ENCODE measurements at places on chromosomes 4 and X. TPM values are rescaled to one million over a fixed set of nuclear protein-coding genes. Genes with fewer than 3 reads are reported as not detected.

Gene TRIM61
- 0.36 TPM for total RNA-seq

Gene HERC3
- 35.1 TPM for total RNA-seq

Gene NPNT
- total RNA-seq: 5.8 TPM

DNA sequence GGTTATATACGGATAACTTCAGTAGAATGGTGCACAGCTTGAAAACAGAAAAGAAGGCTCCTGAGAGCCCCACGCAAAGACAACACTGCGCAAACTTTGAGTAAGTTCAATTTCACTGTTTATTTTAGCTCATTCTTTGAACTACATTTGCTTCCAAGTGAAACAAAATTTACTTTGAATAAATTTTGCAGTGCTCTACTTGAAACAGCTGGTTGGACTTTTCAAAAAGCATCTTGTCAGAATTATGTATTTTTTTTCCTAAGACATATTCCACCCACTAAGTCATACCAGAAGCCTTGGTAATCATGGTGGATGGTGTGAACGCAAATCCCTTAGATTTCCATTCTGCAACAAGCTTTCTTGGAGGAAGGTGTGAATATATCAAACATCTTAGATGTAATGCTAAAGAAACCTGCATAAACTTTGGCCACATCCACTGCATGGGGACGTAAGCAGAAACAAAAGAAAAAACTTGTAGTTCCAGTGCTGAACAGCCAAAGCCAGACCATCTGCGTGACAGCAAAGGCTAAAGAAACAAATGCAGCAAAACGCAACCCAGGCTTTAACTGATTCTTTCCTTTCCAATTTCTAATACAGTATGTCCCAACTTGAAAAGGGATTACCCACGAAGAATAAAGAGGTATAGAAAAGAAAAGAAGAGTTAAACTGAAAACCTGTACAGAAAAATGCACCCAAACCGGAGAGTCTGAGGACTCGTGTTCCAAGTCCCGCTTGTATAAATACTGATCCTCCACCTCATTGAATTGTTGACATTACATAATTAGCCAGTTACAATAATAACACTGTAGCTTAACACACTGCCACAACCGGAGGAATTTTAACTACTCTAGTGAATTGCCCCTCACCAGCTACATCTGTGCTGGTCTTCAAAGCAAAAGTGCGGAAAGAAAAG, 90.9 kb downstream of the SH3RF1 start:
- H3K36me3 ChIP-seq: no peaks in the 10 kb centered on the region
- no peaks in the 10 kb centered on the region for H3K27me3 ChIP-seq
- H3K4me1 ChIP-seq: peaks cover 12% of the 10 kb centered on the region
- peak overlapping the region; percentile 23 for H3K4me3 ChIP-seq

DNA sequence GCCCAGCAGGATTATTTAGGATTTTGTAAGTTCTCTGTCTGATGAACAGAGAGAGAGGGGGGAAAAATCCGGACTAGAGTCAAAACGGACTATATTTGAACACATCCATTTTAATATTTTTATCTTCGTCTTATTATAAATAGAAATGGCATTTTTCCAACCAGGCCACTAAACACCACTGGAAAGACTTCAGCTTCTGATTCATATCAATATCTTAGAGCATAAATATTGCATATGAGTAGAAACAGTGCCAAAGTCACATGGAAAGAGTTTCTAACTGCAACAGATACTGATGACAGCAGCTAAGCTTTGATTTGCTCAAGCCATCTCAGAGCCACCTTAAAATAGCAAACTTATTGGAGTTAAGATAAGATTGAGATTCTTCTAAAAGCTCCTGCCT, 456 bp downstream of the PPARGC1A start:
- DNase-seq: no peak
- H3K4me3 ChIP-seq: peak overlapping the region; percentile 51
- H3K27ac ChIP-seq: peak overlapping the region; percentile 83
- H3K27me3 ChIP-seq: no peaks in the 10 kb centered on the region
- no peaks in the 10 kb centered on the region for H3K36me3 ChIP-seq

DNA sequence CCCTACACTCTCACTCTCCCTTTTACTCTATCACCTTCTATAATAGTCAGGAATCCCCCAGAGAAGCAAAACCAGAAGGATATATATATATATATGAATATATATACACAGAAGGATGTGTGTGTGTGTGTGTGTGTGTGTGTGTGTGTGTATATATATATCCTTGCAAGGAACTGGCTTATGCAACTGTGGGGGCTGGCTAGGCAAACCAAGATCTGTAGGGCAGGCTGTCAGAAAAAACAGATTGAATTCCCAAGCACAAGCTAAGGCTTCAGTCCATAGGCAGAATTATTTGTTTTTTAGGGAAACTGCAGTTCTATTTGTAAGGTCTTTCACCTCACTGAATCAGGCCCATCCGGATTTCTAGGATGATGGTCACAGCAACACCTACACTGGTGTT, 13.0 kb upstream of the KLHL2 start:
- no peak for DNase-seq
- no peak overlapping the region for H3K4me3 ChIP-seq
- no peaks in the 10 kb centered on the region for H3K36me3 ChIP-seq
- no peaks in the 10 kb centered on the region for H3K27me3 ChIP-seq

DNA sequence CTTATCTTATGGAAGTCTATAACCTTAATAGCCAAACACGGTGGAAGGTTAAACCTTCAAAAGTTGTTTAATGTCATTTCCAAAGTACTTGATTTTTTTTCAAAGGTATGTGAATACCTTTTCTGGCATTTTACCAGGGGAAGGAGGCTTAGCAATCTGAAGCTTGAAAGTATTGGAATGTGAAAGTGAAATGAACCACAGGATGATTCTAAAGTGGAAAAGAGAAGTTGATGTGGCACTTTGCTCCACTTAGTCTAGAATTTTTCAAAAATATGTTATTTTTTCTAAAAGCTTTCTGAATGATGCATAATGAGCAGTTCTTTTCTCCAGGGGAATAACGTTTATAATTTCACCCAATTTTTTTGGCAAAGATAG, 19.2 kb downstream of the PI4K2B start:
- no peaks in the 10 kb centered on the region for H3K27me3 ChIP-seq
- H3K36me3 ChIP-seq: peaks cover 7% of the 10 kb centered on the region
- H3K4me1 ChIP-seq: no peaks in the 10 kb centered on the region
- H3K27ac ChIP-seq: no peak overlapping the region
- DNase-seq: no peak
